ENCODE measurements at places on chromosomes 11 and 22.

GRCh38 chr11:78226684-78227680 lies 38.3 kb downstream of the USP35 start:
- no peak for DNase-seq

DNA sequence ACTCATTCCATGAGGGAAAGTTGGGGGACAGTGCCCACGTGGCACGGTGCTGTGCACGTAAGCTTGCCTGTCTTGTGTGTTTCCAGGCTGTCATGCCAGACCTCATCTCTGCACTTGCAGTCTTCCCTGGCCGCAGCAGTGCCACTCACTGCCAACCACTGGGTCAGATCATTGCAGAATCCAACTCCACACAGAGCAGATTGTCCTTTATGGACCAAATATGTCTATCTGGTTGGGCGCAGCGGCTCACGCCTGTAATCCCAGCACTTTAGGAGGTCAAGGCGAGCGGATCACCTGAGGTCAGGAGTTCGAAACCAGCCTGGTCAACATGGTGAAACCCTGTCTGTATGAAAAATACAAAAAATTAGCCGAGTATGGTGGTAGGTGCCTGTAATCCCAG lies 4.4 kb upstream of the PPARA start:
- no peak for DNase-seq

DNA sequence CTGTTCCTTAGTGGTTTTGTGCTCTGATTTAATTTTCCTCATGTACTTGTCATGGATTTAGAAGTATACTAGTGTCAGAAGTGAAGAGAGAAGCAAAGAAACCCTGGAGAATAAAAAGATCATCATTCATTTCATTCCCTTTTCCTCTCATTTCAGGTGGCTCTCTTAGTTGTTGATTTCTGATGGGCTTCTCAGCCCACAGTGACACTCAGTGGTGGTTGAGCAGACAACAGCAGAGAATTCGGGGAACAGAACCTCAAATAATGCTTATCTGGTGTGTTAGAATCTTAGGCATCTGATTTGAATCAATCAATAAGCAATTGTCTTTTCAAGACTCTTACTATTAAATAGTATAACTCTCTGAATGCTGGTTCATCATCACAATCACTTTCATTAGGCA lies 1289.4 kb downstream of the FAM181B start:
- DNase-seq, result no peak

- no peak for DNase-seq
Observed at GRCh38 chr11:63504933-63505586, 824 bp upstream of the LGALS12 start.

GRCh38 chr11:123122341-123122740 lies 60.4 kb upstream of the HSPA8 start:
- DNase-seq, result no peak

GRCh38 chr11:120929090-120929489 lies 94.8 kb upstream of the TBCEL start:
- no peak for DNase-seq

DNA sequence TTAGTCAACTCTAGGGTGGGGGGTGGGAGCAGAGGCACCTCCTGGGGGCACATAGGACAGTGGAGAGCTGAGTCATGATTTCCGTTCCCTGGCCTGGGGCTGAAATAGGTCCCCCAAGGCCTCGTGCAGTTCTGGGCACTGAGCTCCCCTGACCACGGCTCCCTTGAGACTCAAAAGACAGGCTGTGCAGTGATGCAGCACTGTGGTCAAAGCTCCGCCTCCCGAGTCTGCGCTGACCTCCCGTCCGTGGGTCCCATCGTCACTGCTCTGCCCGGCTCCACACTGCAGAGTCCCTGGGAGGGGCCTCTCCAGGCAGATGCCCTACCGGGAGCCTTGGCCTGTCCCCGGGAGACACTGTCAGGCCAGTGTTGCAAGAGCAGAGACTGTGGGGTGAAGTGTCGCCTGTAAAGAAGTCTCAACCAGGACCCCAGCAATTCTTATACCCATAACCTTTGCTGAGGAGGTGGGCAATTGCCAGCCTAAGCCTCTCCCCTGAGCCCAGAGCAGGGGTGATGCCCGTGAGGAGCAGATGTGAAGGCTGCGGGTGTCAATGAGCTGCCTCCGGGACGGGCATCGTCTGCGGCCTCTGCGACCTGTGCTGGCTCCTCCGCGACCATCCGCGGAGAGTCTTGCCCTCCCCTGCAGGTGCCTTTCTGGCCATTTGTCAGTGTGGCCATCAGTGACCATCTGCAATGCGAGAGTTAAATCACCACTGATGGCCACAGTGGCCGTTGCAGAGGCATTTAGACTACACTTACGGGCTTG lies 877.3 kb downstream of the BRD1 start:
- no peak for DNase-seq

DNA sequence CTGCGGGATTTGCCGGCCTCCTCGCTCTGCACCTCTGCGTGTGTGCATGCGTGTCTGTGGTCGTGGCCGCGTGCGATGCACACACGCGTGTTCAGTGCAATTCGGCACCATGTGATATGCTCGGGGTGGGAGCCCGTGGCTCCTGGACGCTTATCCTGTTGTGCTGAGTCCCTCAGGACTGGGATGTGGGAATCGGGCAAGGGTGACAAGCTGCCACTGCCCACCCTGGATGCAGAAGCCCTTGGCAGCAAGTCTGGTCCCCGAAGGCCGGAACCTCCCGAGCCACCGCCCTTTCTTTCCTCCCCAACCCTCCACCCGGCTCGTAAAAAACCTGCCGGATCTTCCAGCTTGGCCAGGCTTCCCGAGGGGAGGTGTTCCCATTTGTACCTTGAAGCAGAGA lies 128.2 kb downstream of the PHF21B start:
- DNase-seq, result no peak

- peak; percentile 48 for DNase-seq
Observed at GRCh38 chr11:117143390-117143789, 697 bp upstream of the PAFAH1B2 start.

- no peak for DNase-seq
Observed at GRCh38 chr22:31140746-31141145, 438 bp upstream of the PLA2G3 start.

GRCh38 chr11:94558932-94559331 lies 8.2 kb upstream of the PIWIL4 start:
- DNase-seq, result no peak

- DNase-seq, result no peak
Observed at GRCh38 chr11:84830372-84830771, 796.8 kb downstream of the DLG2 start.

- no peak for DNase-seq
Observed at GRCh38 chr11:113197446-113197845, 116.9 kb upstream of the TTC12 start.

GRCh38 chr11:57479021-57479663 lies 18.8 kb downstream of the RTN4RL2 start:
- DNase-seq, result no peak
